ENCODE measurements at places on chromosomes 7 and 10.

DNA sequence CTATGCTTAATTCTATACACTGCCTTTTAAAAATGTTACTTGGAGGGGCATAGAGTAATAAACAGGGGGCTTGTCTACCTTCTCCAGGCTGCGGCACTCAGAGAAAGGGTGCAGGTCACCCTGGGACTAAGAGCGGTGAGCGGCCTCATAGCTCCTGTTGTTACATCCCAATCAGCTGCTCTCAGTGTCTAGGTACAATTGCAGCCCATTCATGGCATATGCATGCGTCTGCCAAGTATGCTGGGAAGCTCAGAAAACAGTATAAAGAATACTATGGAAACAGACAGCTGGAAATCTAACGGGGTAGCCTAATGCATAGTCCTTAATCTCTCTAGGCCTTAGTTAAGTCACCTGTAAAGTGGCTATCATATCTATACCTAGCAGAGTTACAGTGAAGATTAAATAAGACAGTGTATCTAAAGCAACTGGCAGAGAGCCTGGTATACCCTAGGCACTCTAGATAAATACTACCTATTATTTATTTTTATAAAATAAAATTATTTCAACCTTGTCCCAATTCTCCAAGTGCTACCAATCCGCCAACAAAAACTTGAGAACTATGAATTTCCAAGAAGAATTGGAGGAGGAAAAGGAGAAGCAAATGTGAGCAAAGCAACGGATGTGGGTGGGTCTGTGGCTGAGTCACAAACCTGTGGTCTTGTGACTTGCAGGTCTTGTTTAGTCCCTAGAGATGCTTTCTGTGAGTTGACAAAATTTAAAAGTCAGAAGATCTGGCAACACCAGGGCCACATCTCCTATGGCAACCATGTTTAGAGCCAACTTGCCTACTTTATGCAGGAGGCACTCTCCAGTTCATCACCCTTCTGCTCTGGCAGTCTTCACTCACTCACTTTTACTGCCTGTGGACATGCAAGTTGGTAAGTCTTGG, 183.0 kb downstream of the RAPGEF5 start:
- no peak for DNase-seq

DNA sequence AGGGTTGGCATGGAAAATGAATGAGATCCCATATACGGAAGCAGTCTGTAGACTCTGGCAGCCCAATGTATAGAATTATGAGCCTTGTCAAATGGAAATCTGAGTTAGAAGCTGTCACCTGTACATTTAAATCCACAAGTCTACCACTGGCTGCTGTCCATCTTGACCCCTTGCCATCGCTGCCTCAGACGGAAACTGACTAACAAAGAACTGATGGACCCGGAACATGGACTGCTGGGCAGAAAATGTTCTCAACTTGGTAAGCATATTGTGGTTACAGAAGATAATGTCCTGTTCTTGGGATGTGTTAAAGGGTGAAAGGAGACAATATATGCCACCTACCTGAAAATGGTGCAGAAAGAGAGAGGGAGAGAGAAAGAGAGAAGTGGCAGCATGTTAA, 37.5 kb downstream of the PARP12 start:
- DNase-seq = no peak

GRCh38 chr7:123692471-123692877, 36.8 kb downstream of the LMOD2 start:
- DNase-seq = no peak

- no peak for DNase-seq
These were observed 23.3 kb downstream of the CARD11 start for GRCh38 chr7:3020416-3020815.

GRCh38 chr7:117297606-117298005, 25.3 kb downstream of the WNT2 start:
- DNase-seq = no peak

- no peak for DNase-seq
These were observed at the start of gene ZP3 for GRCh38 chr7:76424413-76425111. TSS of gene ZP3 (plus strand) at chr7:76424950. CDS start at chr7:76424965, 15 bp downstream.

GRCh38 chr10:88193018-88193417, 329.6 kb downstream of the PTEN start:
- DNase-seq = no peak

DNA sequence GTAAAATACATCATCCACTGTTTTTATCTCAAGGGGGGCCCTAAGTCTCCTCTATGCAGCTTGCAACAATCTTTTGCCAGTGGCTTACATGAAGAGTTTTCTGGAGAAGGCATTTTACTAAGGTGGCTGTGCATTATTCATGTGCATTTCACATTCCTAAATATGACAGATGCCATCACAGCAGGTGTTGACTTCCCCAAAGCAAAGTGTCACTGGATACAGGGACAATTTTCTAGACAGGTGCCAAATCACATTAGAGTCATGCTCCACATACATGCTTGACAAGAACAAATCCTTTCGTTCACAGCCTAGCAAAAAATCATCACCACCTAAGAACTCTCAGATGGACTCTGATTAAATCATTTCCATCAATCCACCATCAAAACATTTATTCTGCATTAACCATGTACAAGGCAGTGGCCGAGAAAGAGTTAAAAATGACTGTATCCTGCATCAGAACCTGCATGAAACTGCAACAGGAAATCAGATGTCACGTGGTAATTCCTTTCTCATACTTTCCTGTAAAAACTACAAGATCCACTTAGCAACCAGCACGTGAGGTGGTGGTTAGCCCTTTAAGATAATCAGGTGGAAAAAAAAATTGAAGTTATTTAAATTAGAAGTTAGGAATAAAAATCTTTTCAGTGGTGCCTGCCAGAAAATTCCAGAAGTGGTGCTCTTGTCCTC, 88.2 kb upstream of the AFAP1L2 start:
- DNase-seq = no peak

- DNase-seq = no peak
These were observed 270.3 kb upstream of the AOAH start for GRCh38 chr7:36994456-36995112.

- no peak for DNase-seq
These were observed 34.7 kb downstream of the ANXA11 start for GRCh38 chr10:80170641-80171040.

DNA sequence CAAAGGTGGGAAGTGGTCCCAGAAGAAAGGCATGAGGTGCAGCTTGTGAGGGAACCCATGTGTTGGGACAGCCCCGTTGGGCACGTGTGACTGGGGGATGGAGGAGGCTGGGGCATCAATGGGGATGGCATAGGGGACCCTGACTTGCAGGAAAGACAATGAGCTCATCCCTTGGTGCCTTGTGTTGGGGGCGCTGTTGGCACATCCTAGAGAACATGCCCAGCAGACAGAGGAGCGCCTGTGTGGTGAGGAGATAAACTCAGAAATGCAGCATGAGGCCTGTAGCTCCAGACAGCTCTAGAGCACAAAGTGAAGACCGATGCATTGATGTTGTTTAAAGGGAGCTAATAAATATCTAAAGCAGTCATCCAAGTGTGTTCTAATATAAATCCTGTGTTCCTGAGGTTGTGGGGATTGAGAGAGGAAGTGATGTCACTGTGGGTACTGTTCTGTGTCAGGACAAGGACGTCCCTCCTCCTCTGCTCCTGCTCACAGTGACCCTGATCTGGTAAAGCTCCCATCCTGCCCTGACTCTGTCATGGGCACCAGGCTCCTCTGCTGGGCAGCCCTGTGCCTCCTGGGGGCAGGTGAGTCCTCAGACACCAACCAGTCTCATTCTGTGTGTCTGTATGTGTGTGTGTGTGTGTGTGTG, 126.1 kb upstream of the PRSS58 start:
- DNase-seq = no peak

GRCh38 chr10:6034371-6034770, 27.8 kb downstream of the IL2RA start:
- DNase-seq = peak; percentile 39

All from muscle of leg (tissue), 16 donors.